A549 (cell line): ENCODE measurements at places on chromosomes 5 and 9. TPM values are rescaled to one million over a fixed set of nuclear protein-coding genes. Genes with fewer than 3 reads are reported as not detected.

Gene ISL1
- 0.04 TPM in 1 of 3 replicates, not detected in the others for polyA plus RNA-seq

DNA sequence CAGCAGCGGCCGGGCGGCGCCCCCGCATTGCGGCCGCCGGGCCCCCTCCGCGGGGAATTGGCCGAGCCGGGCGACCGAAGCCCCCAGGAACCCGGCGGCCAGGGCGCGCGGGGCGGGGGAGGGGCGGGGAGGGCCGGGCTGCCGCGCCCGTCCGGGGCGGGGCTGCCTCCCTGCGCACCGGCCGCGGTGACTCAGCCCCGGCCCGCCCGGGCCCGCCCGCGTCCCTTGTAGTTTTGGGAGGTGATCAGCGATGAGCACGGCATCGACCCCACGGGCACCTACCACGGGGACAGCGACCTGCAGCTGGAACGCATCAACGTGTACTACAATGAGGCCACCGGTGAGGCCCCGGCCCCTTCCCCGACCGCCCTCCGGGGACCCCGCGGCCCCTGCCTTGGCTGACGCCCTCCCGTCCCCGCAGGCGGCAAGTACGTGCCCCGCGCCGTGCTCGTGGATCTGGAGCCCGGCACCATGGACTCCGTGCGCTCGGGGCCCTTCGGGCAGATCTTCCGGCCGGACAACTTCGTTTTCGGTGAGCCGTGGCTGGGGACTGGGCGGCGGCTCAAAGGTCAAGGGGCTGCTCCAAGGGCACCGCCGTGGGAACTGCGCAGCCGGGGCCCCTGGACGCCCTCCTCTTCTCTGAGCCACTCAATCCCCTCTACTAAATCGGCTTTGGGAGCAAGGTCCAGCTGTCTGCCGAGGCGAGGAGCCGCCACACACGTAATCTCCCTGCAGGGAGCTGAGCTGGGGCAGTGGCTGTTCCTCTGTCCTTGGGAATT lies 592 bp downstream of the TUBB4B start:
- DNase-seq = no peak

GRCh38 chr5:173774271-173774761 lies 113.8 kb upstream of the CPEB4 start:
- no peak for DNase-seq

Gene PCDHB8
- polyA plus RNA-seq = 0.37 to 0.50 TPM (median 0.44 TPM) in 3 replicates

GRCh38 chr9:133874060-133874657 lies 118.0 kb downstream of the VAV2 start:
- DNase-seq = peak; percentile 91

DNA sequence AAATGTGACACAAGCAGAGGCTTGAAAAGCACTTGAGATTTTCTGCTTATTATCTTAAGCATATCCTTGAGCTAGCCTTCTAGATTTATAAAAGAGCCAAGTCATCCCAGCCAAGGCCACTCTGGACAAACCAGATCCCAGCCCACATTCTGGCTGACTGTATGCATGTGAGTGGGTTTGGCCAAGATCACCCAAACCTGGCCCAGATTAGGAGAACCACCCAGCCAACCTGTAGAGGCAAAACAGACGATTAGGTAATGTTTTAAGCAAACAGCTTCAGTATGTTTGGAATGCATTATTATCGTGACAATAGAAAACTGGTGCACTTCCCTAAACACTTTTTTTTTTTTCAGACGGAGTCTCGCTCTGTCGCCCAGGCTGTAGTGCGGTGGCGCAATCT lies 151.9 kb downstream of the SPATA31D1 start:
- no peak for DNase-seq

GRCh38 chr5:60583616-60584015 lies 116.3 kb downstream of the DEPDC1B start:
- no peak for DNase-seq

DNA sequence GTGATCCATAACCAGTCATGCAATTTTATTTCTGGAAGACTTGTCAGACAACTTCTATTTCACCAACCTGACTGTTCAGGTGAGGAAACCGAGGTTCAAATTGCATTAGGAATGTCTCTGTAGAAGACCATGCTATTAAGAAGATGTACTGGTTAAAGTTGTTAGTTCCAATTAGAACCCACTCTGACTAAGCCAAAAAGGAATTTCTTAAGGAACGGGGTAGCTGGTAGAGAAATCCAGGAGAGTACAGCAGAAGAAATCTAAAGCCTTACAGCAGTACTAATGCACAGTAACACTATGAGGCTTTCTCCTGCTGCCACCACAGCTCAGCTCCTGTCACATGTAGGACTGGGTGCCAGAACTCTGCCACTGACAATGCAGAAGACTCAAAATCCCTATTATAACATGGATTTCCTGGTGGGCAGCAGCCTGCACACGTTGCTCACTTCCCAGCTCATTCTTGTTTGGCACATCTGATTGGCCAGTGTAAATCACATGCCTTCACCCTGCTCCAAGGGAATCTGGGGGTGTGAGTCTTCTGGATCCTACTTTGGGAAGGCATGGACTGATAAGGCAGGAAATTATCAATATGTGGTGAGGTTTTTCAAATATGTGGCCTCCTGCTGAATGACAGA lies 37.1 kb downstream of the CAST start:
- no peak for DNase-seq

DNA sequence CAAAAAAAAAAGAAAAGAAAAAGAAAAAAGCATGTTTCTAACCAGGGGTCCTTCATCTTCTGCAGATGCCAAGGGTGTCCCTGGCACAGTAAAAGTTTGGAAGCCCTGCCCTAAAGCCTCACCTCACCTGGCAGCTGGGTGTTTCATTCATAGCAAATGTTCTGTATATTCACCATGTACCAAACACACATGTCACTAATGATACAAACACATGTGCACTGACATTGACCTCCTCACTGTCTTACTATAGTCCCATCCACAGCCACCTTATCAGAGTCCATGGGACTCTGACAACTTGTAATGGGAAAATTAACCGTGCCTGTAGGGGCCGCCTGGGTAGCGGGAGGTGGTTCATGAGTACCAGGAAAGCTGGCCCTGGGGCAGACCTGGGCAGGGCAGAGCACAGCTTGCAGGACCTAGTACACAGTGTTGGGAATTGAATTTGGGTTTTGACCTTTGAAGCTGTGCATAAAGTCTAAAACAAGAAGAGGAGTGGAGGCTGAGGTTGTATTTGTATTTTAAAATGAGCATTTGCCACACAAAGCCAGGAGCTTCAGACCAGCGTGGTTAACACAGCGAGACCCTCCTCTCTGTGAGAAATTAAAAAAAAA lies 6.4 kb upstream of the MGAT4B start:
- DNase-seq = no peak

DNA sequence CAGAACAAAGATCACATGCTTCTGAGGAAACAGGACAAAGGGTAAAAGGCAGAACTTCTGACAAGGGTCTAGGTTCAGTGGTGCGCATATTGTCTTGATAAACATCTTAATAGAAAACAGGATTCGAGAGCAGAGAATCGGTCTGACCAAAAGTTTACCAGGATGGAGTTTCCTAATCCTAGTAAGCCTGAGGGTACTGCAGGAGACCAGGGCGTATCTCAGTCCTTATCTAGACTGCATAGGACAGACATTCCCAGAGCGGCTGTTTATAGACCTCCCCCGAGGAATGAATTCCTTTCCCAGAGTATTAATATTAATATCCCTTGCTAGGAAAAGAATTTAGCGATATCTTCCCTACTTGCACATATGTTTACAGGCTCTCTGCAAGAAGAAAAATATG lies 32.4 kb upstream of the TNFSF8 start:
- no peak for DNase-seq

- DNase-seq = no peak
Measured at GRCh38 chr9:29564564-29564963, 1991.3 kb upstream of the C9orf72 start.

GRCh38 chr5:142679744-142680143 lies 6.1 kb downstream of the FGF1 start:
- DNase-seq = no peak

Gene EIF4E1B
- polyA plus RNA-seq = not detected in 3 replicates

- no peak for DNase-seq
Measured at GRCh38 chr9:70421272-70422180, 7.1 kb upstream of the KLF9 start.

DNA sequence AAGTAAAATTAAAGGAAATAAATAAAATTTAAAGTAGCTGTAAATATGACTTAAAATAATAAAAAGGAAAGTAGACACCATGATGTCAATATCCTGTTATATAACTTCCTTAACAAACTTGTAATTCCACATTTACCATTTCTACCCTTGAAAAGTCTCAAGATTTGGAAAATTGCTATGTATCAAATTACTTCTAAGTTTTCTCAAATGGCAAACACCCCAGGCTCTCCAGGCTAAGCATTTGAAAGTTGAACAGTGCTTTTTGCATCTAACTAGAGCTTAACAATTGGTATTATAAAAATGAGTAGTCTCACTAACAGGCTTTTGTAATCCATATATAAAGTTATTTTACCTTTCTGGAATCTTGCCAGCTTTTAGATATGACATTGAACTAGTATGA lies 41.5 kb upstream of the MACIR start:
- no peak for DNase-seq

Gene MZB1
- polyA plus RNA-seq = 0.09 to 0.14 TPM in 2 of 3 replicates, not detected in the other

- no peak for DNase-seq
Measured at GRCh38 chr9:28025186-28025585, 451.9 kb upstream of the C9orf72 start.

- no peak for DNase-seq
Measured at GRCh38 chr5:664994-665360, 28.2 kb downstream of the TPPP start.

DNA sequence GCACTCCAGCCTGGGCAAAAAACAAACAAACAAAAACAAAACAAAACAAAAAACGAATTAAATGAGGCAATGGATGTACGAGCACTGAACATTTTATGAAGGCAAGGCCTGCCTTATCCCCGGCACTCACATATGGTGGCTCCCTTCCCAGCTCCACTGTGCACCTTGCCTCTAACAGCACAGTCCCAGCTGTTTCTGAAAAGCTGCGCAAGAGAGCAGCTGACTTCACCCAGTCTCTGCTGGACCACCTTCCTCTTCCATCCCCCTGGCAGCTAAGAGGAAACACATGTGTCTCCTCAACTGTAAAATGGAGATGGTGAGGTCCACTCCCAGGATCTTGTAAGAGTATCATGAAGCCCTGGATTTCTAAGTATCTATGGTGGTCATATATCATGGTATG lies 100.7 kb downstream of the KLF4 start:
- no peak for DNase-seq

Gene ADCY2
- polyA plus RNA-seq = not detected in 3 replicates

Gene SLC27A6
- 0.11 TPM in 1 of 3 replicates, not detected in the others for polyA plus RNA-seq

DNA sequence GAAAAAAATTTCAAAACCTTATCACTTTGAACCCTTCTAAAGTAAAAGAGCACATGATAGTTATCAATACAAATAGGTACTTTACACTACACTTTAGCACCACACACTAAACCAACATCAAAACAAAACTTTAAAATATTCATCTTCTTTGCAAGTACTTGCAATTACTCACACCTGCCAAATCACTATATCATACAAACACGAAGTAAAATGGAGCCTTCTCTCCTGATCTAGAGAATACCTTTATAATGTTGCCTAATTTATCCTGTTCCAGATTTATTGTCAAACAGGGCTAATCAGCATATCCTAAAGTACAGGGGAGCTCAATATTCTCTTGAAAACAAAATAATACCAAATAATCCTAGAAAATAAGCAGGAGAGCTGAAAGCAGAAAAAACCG lies 3.0 kb downstream of the RNF145 start:
- no peak for DNase-seq

- DNase-seq = no peak
Measured at GRCh38 chr5:176629317-176629852, 949 bp downstream of the SNCB start.

Gene PCDHA12
- 2.5 TPM in 3 replicates for polyA plus RNA-seq

GRCh38 chr9:81885602-81886001 lies 42.6 kb upstream of the SPATA31D4 start:
- DNase-seq = no peak

GRCh38 chr9:107239474-107239873 lies 43.6 kb upstream of the RAD23B start:
- DNase-seq = no peak

Gene OBP2B
- not detected in 3 replicates for polyA plus RNA-seq

DNA sequence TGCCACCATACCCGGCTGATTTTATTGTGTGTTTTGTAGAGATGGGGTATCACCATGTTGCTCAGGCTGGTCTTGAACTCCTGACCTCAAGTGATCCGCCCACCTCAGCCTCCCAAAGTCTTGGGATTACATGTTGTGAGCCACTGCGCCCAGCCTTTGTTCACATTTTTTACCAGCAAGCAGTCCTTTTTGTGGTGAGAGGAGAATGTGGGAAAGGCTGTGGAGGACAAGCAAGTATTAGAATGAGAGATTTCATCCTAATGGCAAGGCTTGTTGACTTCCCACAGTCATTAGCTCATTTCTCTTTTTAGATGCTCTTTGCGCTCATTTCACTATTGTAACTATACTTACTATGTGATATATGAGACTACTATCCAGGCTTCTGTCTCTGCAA lies 6.1 kb downstream of the IL31RA start:
- DNase-seq = no peak

DNA sequence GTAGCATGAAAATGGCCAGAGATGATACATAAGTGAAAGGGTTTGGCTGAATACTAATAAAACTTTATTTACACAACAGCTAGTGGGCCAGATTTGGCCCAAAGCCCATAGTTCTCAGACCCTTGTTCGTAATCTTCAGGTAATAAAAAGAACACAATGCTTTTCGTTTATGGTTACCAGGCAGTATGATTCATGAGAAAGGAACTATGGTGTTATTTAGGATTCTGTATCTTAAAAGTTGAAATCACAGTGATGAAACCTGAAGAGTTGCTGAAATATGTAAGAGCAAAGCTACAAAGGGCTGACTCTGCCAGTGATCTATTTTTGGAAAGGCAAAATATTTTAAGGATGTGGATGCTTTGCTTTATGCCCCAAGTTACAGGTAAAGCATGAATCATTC lies 192.7 kb downstream of the SMC2 start:
- no peak for DNase-seq

Gene PITX1
- polyA plus RNA-seq = 15.8 to 17.1 TPM (median 16.7 TPM) in 3 replicates

Gene GGTA1
- polyA plus RNA-seq = not detected in 3 replicates

Gene GABBR2
- polyA plus RNA-seq = 0.34 to 0.57 TPM (median 0.47 TPM) in 3 replicates

GRCh38 chr9:104556830-104557634 lies 11.9 kb upstream of the OR13C8 start:
- no peak for DNase-seq

DNA sequence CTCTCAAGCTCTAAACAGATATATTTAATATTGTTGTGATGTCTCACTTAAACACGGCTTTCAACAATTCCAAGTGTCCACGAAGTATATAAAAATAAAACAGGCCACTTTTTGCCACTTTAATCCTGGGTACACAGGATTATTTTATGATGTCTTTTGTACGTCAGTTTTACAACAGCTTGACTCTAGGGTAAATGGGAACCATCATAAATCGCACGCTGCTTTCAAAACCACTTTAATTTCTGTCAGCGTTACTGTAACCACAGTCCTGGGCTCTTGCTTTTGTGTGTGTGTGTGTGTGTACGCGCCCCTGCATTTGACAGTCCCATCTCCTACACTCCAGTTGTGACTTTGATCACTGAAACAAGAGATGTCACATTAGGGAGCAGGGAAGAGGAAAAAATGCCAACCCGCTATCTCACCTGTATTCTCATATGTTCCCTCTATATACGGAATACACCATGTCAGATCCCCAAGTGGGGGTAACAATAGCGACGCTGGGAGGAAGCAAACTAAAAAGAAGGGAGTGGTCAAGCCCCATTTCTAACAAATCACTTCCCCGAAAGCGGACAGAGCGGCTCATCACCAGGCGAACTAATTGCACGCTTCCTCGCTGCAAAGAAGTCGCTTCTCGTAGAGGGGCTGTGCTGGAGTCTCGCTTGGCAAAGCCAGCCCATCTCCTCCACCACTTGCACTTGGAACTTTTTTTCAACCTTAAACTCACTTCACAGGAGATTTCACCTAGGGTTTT lies 1.2 kb downstream of the BNC2 start:
- no peak for DNase-seq
